ENCODE measurements at places on chromosomes 16 and 17.

- no peak for DNase-seq
Observed at GRCh38 chr16:85777583-85778310, 21.6 kb downstream of the EMC8 start.

DNA sequence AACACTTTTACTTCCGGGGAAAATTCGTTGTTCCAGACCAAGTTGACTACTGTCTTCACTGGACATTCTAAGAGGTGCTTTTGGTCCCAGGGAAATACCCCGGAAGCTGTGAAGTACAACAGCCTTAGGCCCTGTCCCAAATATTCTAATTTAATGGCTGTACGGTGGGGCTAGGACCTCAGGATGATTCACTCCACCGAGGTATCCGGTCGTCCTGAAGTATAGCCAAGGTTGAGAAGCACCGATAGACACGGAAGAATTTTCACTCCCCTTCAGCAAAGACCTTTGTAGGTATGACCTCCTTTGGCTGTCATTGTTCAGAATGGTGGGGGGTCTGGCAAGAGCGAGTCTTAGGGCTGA is 34.9 kb upstream of the ARL4D start:
- no peak for DNase-seq

DNA sequence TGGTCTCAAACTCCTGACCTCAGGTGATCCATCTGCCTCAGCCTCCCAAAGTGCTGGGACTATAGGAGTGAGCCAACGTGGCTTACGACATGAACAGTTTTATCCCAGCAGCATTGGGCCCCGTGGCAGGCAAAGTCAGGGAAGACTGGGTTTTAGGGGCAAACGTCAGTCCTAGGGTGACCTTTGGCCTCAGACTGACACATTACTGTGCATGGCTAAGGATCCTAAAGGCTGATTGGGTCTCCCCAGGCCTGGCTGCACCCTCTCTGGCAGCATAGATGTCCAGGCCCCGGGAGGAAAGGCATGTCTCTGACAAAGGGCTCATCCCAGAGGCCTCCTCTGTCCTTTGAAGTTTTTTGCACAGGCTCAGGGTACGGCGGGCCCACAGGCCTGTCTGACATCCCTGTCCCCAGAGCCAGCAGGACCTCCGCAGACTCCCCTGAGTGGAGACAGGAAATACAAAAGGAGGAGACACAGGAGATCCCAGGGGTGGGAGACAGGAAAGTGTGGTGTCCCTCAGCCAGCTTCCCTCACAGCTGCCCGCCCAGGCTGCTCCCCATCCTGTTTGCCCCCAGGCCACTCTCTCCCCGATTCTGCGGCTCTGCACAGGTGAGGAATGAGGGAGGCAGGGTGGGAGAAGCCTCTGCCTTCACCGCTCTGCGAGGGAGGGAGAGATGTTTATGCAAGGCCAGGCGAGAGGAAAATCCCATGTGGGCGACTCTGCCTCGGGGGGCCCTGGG is 54.5 kb upstream of the MTSS2 start:
- no peak for DNase-seq

DNA sequence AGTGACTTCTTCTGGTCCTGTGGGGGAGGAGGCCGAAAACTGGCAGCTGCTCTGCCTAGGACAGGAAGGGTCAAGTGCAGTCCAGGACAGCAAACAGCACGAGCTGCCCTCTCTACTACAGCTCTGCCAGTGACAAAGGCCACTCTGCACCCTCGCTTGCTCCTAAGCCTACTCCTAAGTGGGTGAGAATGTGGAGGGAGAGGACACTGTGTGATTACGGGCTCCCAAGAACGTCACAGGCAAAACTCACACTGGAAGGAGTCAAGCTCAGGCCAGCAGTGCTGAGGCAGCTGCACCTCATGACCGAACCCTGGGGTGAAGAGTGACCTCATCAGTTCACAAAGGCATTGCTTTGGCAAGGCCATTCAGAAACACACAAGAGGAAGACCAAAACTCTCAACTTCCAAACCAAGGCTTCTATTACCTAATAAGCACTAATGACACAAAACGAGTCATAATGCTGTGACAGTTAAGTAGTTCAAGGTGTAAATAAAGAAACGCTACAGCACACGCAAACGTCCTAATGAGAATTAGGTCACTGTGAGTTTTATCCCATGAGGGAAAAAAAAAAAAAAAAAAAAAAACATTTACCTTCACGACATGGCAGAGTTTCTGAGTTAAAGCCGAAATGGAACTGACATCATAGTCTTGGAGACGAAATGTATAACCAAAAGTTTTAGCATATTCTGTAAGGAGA is 35.1 kb downstream of the MARF1 start:
- no peak for DNase-seq

GRCh38 chr16:13957197-13958078 is 37.5 kb downstream of the ERCC4 start:
- DNase-seq: no peak

DNA sequence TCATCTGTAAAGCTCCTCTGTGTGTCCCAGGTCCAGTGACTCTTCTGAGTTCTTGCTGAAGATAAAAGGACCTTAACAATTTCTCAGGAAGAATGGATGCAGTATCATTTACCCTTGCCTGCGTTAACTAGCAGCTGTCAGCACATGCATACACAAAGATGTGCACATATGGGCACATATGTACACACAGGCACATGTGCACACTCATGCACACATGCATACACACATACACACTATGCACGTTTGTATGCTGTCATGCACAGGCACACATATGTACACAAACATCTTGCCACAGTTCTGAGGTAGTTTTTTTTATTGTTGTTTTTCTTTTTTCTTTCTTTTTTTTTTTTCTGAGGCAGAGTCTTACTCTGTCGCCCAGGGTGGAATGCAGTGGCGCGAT is 24.9 kb downstream of the GP2 start:
- DNase-seq: no peak

GRCh38 chr16:47310792-47311211 is 150.1 kb downstream of the ITFG1 start:
- no peak for DNase-seq

DNA sequence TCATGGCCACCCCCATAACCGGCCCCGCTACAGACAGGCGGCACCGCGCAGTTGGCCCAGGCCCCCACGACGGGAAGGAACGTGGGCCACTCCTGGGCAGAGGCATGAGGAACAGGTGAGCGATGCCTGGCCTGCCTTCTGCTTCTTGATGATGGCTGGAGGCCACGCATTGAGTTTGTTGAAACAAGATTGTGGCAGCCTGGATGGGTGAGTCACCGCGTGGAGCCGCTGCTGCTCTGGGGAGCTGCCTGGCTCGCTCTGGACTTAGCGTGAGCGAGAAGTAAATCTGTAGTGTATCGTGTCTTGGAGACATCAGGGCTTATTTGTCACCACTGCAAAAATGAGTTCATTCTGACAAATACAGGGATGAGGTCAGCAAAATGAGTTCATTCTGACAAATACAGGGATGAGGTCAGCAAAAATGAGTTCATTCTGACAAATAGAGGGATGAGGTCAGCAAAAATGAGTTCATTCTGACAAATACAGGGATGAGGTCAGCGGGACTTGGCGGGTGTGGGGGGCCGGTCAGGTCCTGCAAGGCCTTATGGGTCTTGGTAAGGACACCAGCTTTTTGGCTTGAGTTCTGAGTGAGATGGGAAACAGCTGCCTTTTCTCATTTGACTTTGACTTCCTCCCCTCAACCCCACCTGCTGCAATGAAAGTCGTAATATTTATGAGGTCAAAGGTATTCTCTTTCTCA is 93.0 kb downstream of the SEC14L1 start:
- no peak for DNase-seq

GRCh38 chr16:87198328-87198832 is 118.8 kb downstream of the C16orf95 start:
- DNase-seq: no peak

- no peak for DNase-seq
Observed at GRCh38 chr17:1154704-1155103, 25.1 kb downstream of the ABR start.

DNA sequence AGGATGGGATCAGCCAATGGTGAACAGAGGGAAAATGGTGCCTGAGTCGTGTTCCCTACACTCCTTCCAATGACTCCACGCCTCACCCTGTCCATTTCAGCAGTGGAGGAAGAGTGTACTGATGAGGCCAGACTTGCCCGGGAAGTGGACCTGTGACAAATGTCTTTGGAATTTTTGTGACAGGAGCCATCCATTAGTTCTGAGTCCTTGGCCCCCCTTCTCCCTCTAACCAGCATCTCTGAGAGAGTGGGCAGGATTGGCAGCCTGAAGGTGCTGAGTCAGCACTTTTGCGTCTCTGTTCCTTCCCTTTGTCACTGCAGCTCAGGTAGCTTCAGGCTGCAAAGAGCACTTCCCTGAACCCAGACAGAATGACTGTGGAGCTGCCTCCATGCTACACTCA is 30.8 kb downstream of the BEAN1 start:
- no peak for DNase-seq

- DNase-seq: no peak
Observed at GRCh38 chr17:19541445-19541844, 7.8 kb downstream of the SLC47A1 start.

DNA sequence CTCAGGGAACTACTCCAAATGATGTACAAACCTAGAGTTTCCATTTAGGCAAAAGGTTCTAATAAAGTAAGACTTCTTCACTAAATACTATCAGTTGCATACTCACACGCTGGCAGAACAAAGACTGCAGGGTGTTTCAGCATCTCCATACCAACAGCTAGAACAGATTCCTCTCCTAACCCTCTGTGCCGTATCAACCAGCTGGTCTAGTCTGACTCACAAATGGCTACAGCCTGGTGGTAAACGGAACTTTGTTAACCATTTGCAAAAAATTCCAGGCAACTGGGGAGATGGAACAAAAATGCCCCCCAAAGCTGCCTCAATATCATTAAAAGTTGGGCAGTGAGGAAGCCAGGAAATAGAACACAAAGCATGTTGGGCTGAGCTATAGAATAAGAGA is 217.1 kb downstream of the GRIN2A start:
- DNase-seq: no peak

DNA sequence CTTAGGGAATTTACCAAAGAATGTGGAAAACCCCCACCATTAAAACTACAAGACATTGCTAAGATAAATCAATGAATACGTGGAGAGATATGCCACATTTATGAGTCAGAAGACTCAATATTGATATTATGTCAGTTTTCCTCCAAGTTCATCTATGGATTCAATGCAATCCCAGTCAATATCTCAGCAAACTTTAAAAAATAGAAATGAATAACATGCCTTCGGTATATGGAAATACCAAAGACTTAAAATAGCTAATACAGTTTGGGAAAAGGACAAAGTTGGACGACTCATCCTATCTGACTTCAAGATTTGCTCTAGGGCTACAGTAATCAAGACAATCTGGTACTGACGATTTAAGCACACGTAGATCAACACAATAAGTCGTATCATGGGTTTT is 31.2 kb downstream of the PIK3R5 start:
- no peak for DNase-seq

GRCh38 chr17:79042421-79043190 is 18.6 kb downstream of the C1QTNF1 start:
- peak; percentile 70 for DNase-seq

Measured in naive thymus-derived CD4-positive, alpha-beta T cell (primary cell).